Stimulated activated CD4-positive, alpha-beta T cell treated with anti-CD3 and anti-CD28 coated beads, Interleukin-2, amount 100 ng/mL, for 4 hours (primary cell): ENCODE measurements at places on chromosomes 2 and 18.

DNA sequence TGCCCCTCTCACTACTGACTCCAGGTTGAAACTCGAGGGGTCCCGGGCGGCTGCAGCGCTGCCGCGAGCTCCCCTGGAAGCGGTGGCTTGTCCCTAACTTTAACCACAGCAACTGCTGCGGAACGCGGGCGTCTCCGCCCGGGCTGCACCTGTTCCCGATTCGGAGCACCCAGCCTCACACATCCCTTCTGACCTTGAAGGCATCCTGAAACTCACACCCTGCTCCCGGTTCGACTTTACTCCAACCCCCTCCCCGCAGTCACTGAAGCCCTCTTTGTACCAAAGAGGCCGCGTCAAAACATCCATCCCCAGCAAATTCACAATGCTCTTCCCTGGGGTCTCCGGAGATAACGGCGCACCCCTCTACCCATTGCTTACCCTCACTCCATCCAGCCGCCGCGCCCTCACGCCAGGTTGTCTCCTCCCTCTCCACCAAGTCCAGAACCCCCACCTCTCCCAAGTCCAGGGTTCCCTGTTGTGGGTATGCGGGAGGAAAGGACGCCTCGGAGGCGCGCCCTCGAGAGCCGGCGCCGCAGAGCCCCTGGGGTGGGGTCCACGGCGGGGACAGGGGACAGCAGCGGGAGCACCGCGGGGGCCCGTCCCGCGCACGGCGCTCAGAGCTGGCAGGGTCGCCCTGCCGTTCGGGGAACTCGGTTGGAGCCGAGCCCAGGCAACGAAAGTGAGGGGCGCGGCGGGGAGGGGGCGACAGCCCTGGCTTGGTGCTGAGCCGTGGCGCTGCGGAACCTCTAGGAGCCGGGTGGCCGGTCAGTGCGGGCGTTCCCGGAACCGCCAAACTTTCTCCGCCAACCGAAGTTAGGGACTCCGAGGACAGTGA, 934 bp downstream of the MYO5B start:
- DNase-seq: no peak

DNA sequence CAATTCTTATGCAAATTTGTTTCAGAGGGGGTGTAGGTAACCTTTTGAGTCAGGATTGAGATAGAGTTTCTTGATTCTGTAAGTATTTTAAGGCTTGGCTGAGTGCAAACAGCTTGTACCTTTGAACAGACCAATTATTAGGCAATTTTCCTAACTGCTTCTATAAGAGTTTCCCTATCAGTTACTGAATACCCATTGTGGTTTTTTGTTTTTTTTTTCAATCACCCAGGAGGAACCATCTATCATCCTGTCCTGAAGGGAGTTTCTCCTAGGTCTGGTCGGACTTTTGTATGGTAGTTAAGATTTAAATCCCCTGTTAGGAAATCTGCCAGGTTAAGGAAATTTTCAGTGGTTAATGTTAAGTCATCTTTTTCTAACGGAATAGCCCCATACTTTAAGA, 319.4 kb upstream of the SLC39A10 start:
- no peak for DNase-seq

- DNase-seq: no peak
Observed at GRCh38 chr2:215379039-215379438, 56.8 kb downstream of the FN1 start.

GRCh38 chr2:167581961-167582574, 665.3 kb downstream of the STK39 start:
- no peak for DNase-seq

GRCh38 chr2:228541789-228542188, 360.3 kb upstream of the SPHKAP start:
- no peak for DNase-seq

- no peak for DNase-seq
Observed at GRCh38 chr2:172484253-172484652, 56.9 kb downstream of the ITGA6 start.

DNA sequence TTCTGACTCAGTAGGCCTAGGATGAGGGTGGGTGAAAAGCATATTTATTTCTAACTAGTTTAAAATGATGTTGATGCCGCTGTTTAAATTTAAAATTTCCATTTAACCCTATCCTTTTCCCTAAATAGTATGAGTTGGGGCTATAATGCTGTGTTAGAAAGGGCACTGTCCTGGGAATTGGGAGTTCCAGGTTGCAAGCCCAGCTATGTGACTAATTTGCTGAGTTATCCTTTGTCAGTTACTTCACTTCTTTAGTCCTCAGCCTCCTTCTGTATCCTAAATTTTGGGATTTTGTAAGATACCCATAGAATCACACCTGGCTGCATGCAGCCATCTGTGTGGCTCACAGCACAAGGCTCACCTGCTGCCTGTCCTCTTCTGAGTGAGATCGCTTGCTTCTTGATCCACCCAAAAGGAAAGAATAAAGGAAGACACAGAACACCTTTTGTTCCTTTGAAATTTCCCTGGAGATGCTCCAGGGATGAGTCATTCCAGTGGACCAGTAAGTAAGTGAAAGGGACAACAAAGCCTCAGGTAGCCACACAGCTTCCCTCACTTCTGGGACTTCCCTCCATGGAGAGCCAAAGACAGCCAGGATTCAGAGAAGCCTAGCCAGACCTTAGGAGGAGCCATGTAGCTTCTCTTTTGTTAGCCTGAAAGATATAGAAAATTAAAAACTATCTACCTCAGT, 97.2 kb downstream of the DTNA start:
- DNase-seq: no peak

DNA sequence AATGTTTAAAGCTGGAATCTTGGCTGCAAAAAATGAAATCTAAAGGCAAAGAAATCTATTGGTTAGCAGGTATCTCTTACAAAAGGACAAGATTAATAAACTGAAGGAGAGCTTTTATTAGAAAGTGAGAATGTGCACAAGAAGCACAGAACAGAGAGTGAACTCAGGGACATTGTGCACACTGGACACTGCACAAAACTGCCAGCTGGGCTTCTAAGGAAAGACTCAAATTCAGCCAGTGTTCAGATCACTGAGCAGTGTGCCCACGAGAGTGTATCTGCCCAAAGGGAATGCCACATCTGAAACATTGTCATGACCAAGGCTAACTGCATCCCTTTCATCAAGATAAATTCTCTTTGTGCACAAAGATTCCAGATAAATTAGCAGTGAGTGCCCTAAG, 129.7 kb upstream of the KCNH7 start:
- no peak for DNase-seq

GRCh38 chr2:188235364-188235763, 56.3 kb upstream of the GULP1 start:
- DNase-seq: no peak

DNA sequence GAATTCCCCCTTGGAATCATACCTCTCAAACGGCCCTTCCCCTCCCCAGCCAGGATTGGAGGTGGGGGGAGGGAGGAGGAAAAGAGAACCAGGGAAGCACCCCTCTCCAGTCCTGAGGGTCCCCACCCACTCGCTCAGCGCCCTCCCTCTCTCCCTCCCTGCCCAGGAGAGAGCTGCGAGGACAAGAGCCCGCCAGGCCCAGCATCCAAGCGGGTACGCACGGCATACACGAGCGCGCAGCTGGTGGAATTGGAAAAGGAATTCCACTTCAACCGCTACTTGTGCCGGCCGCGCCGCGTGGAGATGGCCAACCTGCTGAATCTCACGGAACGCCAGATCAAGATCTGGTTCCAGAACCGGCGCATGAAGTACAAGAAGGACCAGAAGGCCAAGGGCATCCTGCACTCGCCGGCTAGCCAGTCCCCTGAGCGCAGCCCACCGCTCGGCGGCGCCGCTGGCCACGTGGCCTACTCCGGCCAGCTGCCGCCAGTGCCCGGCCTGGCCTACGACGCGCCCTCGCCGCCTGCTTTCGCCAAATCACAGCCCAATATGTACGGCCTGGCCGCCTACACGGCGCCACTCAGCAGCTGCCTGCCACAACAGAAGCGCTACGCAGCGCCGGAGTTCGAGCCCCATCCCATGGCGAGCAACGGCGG, 14.4 kb downstream of the HOXD3 start:
- no peak for DNase-seq

DNA sequence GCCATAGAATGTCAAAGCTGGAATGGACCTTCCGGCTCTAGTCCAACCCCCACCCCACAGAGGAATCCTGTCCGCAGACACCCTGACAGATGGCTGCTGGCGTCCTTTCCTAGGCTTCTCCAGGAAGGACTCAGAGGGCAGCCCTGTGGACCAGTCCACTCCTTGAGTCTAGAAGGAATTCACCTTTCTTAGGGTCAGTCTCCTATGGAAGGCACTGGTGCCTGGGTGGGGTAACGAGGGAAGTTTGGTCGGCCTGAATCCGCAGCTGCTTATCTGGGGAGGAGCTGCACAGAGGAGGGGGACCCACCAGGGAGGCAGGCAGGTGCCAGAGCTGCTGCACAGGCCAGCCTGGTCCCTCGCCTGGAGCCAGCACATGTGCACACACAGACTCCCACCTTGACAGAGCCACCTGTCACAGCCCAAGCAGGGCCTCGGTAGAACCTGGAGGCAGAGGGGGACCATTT, 2.5 kb downstream of the DNMT3A start:
- no peak for DNase-seq

GRCh38 chr2:31384771-31385276, 29.7 kb downstream of the XDH start:
- no peak for DNase-seq

GRCh38 chr18:27871726-27872125, 305.2 kb downstream of the CDH2 start:
- DNase-seq: no peak

DNA sequence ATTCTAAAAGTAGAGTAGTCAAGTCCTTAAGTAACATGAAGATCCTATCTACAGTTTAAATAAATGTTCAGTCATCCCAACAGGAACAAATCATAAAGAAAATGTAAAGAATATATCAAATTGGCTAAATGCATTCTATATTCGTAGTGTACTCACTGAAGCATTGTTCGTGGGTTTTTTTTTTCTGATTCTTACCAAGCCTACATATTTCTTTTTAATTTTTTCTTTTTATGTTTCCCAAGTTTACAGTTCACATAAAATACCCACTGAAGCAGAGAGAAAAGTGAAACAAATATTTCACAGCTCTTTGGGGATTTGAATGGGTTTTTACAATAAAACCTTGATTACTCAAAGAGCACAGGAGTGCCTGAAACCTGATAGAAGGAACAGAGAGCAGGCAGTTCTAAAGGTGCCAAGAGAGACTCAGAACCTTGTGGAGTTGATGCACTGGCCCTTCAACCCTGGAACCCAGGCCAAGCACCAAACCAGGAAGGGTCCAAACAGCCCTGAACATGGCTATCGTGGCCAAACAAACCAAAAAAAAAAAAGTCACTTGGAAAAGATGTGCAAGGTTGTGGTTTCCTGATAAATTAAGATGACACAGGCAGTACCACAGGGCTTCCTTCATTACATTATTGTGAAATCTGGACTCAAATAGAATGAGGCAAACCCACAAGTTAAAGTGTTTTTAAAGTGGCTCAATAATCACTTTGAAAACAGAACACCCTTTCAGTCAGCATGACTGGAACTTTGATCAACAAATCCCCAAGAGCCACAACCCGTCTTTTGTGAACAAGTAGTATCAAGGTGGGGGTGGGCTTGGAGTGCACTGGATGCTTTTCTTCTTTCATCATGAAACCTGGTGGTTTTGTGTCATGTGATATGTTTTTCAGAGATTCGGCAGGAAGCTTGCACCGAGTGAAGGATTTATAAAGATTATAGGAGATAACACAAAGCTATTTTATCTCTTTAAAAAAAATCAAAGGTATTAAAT, 245.0 kb upstream of the FN1 start:
- DNase-seq: no peak

GRCh38 chr2:238852206-238852869, 4.5 kb downstream of the TWIST2 start:
- no peak for DNase-seq

GRCh38 chr2:85873679-85874078, 15.1 kb downstream of the ST3GAL5 start:
- no peak for DNase-seq

DNA sequence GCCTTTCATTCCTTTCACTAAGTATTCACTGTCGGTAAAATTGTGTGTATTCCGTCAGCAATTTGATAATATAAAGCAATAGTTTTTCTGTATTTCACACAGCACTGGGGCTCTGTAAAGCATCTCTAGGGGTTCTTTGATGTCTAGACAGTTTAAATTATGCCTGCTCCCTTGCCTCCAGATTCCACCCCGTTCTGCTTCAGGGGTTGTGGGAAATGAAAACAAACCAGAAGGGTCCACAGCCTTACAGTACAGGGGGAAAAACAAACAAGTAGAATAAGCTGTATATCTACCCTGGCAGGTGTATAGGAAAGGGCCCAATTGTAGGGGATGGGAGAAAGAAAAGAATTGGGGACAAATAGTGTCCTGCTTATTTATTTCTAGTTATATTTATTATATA, 63.1 kb downstream of the ASXL3 start:
- DNase-seq: no peak

GRCh38 chr2:21694079-21694878, 570.5 kb downstream of the TDRD15 start:
- DNase-seq: no peak

- no peak for DNase-seq
Observed at GRCh38 chr18:68944826-68945225, 146.9 kb downstream of the CCDC102B start.

GRCh38 chr18:34529358-34530335, 180.5 kb upstream of the DTNA start:
- no peak for DNase-seq

DNA sequence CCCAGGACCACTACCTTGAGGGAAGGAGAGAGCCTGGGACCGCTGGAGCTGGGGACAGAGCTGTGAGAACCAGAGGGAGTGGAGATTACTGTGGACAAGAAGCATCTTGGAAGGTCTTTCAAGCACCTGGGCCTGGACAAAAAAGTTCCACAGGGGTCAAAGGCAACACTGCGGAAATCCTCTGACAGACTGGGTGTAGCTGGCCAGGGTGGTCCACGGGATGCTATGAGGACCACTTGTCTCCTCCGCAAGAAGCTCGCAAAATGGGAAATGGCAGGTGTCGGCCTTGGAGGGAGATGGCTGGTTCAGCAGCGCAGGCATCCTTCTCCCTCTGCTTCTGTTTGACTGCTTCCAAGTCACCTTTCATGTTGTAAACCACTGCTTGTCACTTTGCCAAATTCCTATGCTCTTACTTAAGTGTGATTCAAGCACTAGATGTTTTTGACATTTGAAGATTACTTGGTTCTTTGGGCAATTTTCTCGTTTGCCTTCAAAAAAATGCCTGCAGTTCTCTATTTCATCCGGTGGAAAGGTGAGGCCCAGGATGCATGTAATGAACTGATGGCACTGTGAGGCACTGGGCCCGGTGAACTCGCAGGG, 27.7 kb downstream of the KLHL29 start:
- no peak for DNase-seq
